ENCODE measurements at places on chromosomes 12 and 14.

DNA sequence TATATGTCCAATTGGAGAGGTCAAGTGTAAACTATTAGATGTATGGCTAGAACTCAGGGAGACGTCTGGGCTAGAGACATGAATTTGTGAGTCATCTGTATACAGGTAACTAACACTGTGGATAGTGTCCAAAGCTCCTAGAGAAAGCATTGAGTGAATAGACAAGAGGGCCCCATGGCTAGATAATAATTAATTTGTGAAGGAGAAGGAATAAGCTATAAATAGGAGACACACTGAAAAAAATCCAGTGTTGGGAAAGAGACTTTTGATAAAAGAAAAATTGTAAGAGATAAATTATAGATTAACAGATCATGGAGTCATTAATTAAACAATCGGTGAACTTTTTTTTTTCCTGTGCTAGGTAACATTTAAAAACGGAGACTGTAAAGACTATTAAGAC is 326.6 kb upstream of the PRICKLE1 start:
- no peak for DNase-seq

DNA sequence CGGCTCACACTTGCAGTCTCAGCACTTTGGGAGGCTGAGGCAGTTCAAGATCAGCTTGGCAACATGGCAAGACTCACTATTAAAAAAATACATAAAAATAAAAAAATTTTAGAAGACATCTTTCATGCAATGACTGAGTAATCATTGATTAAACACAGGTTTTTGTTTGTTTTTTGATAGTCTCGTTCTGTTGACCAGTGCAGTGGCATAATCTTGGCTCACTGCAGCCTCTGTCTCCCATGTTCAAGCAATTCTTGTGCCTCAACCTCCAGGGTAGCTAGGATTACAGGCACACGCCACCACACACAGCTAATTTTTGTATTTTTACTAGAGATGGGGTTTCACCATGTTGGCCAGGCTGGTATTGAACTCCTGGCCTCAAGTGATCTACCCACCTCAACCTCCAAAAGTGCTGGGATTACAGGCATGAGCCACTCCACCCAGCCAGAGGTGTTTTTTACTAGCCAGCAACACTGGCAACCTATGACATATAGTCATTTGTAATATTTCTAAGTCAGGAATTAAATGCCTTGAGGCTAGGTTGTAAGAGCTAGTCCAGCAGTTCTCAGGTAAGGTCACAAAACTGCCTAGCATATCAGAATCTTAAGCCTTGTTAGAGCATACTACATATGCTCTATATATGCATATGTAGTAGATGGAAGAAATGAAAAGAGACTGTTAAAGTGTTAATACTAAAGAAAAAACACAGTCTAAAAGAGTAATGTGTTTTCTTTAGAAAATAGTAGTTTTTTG is 27.1 kb downstream of the HECTD1 start:
- DNase-seq, result no peak

DNA sequence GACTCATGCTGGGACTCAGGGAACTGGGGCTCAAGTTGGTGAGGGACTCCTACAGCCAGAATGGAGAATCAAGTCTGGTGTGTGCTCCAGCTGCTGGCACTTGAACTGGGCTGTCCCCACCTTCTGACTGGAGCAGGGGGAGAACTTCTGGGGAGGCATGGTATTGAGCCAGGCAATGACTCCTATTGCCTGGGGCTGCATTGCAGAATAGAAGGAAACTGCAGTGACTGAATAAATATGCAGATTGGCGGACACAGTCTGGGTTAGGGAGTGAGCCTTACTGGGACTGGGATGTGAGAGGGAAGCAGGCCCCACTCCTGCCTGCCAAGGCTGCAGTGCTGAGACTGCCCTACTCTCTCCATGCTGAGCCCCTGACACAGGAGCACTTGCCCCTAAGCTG is 8.8 kb upstream of the ZNF268 start:
- DNase-seq, result no peak

GRCh38 chr14:65548878-65549277 is 136.3 kb downstream of the FUT8 start:
- DNase-seq, result no peak

- DNase-seq, result no peak
Measured at GRCh38 chr12:39420043-39420442, 22.9 kb downstream of the KIF21A start.

- DNase-seq, result no peak
Measured at GRCh38 chr14:49196327-49196726, 389.9 kb downstream of the RPS29 start.

DNA sequence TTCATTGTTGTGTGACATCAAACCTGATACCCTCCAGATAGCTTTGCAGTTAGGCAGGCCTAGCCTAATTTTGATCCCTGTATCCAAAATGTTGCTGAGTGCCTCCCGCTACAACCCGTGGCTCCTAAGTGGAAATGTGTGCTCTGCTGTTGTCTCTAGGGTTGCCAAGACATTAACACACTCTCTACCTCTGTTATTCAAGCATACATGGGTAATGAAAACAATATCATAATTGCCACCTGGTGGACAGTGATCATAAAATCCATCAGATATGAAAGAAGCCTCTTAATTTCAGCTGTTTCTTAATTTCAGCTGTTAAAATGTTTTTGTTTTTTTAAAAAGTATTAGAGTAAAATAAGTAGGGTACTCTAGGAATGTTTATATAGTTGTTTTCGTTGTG is 93.5 kb downstream of the PLEKHA5 start:
- no peak for DNase-seq

DNA sequence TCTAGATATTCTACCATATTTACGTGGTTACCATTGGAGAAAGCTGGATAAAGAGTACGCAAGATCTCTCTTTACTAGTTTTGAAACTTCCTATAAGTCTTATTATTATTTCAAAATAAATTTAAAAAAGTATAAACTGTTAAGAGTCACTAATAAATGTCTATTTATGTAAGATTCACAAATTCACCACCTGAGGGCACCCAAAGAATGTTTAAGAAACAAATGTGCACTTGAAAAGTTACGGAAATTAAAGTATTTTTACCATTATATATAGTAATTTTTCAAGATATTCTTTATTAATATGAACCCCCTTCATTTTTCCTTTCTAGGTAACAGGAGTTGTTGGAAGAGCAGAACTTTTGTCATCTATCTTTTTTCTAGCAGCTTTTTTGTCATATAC is 11.9 kb downstream of the TMTC3 start:
- DNase-seq, result peak; percentile 2

GRCh38 chr12:60075091-60075490 is 479.3 kb downstream of the SLC16A7 start:
- no peak for DNase-seq

Data from hepatic stellate cell (primary cell).